ENCODE measurements at places on chromosomes 12 and 14. TPM values are rescaled to one million over a fixed set of nuclear protein-coding genes. Genes with fewer than 3 reads are reported as not detected.

Gene VRTN
- total RNA-seq: not detected

Gene KRT85
- not detected for total RNA-seq

Gene RNASE3
- total RNA-seq: not detected

Gene ACSM4
- total RNA-seq: not detected

Gene RNF31
- 25.0 TPM for total RNA-seq

Gene AVPR1A
- under 0.01 TPM for total RNA-seq

Gene LRIG3
- 67.7 TPM for total RNA-seq

Gene KTN1
- 150 TPM for total RNA-seq
